ENCODE measurements at places on chromosomes 7 and 10.

DNA sequence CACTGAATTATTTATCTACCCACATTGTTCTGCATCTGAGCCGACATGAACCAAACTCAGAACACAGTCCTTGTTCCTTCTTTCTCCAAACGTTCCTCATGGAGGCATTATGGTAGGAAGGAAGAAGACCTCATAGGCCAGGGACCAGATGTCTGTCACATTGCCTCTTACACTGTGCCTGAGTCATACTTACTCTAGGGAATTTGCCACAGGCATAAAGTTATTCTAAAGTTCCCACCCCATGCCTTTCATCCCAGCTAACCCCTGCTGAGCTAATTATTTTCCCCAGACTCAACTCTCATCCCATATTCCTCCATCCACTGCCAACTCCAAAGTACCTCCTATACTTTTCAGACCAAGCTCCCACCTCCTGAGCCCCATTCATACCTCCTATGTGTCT is 21.2 kb downstream of the MAT1A start:
- DNase-seq: no peak

- no peak for DNase-seq
Observed at GRCh38 chr7:84204655-84205054, 10.1 kb upstream of the SEMA3A start.

GRCh38 chr7:46291601-46292150 is 370.6 kb upstream of the IGFBP3 start:
- no peak for DNase-seq

DNA sequence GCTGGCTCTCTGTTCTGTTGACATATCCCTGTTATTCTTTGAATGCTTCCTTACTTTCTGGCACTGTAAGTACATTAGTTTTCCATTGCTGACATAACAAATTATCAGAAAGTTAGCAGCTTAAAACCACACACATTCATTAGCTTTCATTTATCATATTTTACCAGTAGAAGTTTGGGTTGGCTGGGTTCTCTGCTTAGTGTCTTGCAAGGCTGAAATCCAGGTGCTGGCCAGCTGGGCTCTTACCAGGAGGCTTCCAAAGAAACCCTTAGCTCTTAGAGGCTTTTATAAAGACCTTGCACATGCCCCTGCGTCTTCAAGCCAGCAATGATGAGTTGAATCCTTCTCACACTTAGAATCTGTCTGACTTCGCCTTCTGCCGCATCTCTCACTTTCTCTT is 160.6 kb downstream of the MLLT10 start:
- no peak for DNase-seq

DNA sequence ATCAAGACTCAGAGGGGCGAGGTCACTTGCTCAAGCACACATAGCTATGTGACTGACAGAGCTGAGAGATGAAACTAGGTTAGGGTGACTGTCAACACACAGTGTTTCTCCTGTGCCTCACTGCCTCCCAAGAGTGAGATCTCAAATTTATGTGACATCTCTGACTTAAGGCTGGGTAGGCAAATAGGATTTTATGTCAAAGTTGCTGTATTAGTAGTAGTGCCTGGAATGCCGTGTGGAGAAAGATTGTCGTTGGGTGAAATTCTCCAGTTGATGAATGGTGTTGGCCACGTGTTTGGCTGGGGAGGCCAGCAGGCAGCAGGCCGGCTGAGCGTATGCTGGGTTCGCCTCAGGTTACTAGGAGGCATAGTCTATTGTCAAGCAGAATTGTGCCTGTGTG is 148.3 kb upstream of the BMPER start:
- DNase-seq: no peak

DNA sequence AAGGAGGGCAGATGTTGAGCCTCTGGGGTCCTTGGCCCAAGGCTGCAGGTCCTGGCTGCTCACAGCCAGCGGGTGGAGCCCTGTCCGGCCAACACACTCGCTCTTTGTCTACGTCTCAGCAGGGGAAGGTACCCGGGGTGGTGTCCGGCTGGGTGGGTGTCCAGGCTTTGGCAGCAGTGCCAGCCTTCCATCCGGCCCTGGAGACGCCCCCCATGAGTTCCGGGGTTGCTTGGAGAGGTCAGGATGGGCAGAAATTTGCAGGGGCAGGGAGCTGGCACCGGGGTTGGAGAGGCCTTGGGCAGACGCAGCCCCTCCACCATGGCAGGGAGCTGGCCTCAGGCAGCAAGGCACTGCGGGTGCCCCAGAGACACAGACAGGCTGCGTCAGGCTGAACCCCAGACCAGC is 42.2 kb upstream of the ELN start:
- no peak for DNase-seq

Measured in GOT3 (cell line).